HT-29 (cell line): ENCODE measurements at places on chromosomes 6 and 20. TPM values are rescaled to one million over a fixed set of nuclear protein-coding genes. Genes with fewer than 3 reads are reported as not detected.

The ANGPT4 gene
- not detected in 2 replicates for total RNA-seq

The HIVEP2 gene
- 4.5 and 5.3 TPM in 2 replicates for total RNA-seq

The ZNF311 gene
- total RNA-seq, result 1.1 and 1.2 TPM in 2 replicates

The C6orf15 gene
- total RNA-seq, result 0.13 and 0.33 TPM in 2 replicates

The DEF6 gene
- total RNA-seq, result 2.0 and 3.2 TPM in 2 replicates

The OR12D1 gene
- total RNA-seq, result not detected in 2 replicates

The TRIM15 gene
- total RNA-seq, result 13.3 and 15.1 TPM in 2 replicates

The IL20RA gene
- total RNA-seq, result 7.9 and 16.7 TPM in 2 replicates

The ATP9A gene
- 55.1 and 70.3 TPM in 2 replicates for total RNA-seq

The PLAGL1 gene
- 0.13 TPM in 1 of 2 replicates, not detected in the other for total RNA-seq

The PNPLA1 gene
- 0.23 and 0.38 TPM in 2 replicates for total RNA-seq

The SMLR1 gene
- not detected in 2 replicates for total RNA-seq

The RNF217 gene
- not detected in 2 replicates for total RNA-seq

The HNF4A gene
- total RNA-seq, result 63.8 and 70.7 TPM in 2 replicates

The ZNF341 gene
- total RNA-seq, result 4.3 and 5.4 TPM in 2 replicates

The REPS1 gene
- 22.1 and 24.7 TPM in 2 replicates for total RNA-seq

The CCN6 gene
- not detected in 2 replicates for total RNA-seq

The RTEL1 gene
- 43.0 and 55.1 TPM in 2 replicates for total RNA-seq

The OR2W1 gene
- not detected in 2 replicates for total RNA-seq

The RAB5IF gene
- total RNA-seq, result 255 and 279 TPM in 2 replicates

The LY86 gene
- not detected in 2 replicates for total RNA-seq

The FARS2 gene
- 20.0 and 30.5 TPM in 2 replicates for total RNA-seq

The SLC25A27 gene
- total RNA-seq, result 4.6 and 5.8 TPM in 2 replicates

The HSPA1L gene
- 0.64 and 1.3 TPM in 2 replicates for total RNA-seq

The WFDC12 gene
- not detected in 2 replicates for total RNA-seq

The SH3BGRL2 gene
- 17.6 and 19.2 TPM in 2 replicates for total RNA-seq

The MEI4 gene
- not detected in 2 replicates for total RNA-seq

The TMEM14B gene
- total RNA-seq, result 95.8 and 97.9 TPM in 2 replicates

The VSTM2L gene
- not detected in 2 replicates for total RNA-seq

The RAD21L1 gene
- not detected in 2 replicates for total RNA-seq

The COL12A1 gene
- 0.05 TPM in 1 of 2 replicates, not detected in the other for total RNA-seq

The TOX2 gene
- total RNA-seq, result 0.18 and 1.9 TPM in 2 replicates

The HLA-DRB1 gene
- total RNA-seq, result not detected in 2 replicates

The ADGRB3 gene
- not detected in 2 replicates for total RNA-seq

The MOG gene
- not detected in 2 replicates for total RNA-seq

The SAMD3 gene
- total RNA-seq, result not detected in 2 replicates

The KCNK15 gene
- total RNA-seq, result not detected in 2 replicates

The NRN1 gene
- 0.39 TPM in 1 of 2 replicates, not detected in the other for total RNA-seq

The ATP6V1G2 gene
- total RNA-seq, result not detected in 2 replicates

The IL17A gene
- total RNA-seq, result not detected in 2 replicates

The NRSN1 gene
- not detected in 2 replicates for total RNA-seq

The PPP1R16B gene
- total RNA-seq, result not detected in 2 replicates

The HEBP2 gene
- total RNA-seq, result 124 and 130 TPM in 2 replicates

The MCCD1 gene
- not detected in 2 replicates for total RNA-seq

The HDGFL1 gene
- not detected in 2 replicates for total RNA-seq

The AIG1 gene
- 18.2 and 21.9 TPM in 2 replicates for total RNA-seq

The NHLRC1 gene
- 1.6 and 4.0 TPM in 2 replicates for total RNA-seq

The DDAH2 gene
- 107 and 116 TPM in 2 replicates for total RNA-seq

The PTK6 gene
- total RNA-seq, result 26.3 and 31.1 TPM in 2 replicates

The PI16 gene
- total RNA-seq, result 0.29 TPM in 1 of 2 replicates, not detected in the other

The RNF182 gene
- not detected in 2 replicates for total RNA-seq

The SLC22A2 gene
- 0.63 TPM in 1 of 2 replicates, not detected in the other for total RNA-seq

The CST1 gene
- 0.39 and 2.3 TPM in 2 replicates for total RNA-seq

The SIM1 gene
- total RNA-seq, result not detected in 2 replicates
